ENCODE measurements at places on chromosomes 2 and 18.
A peak's percentile ranks its signal among the peaks of the same experiment; 100 is the strongest.

GRCh38 chr2:45300026-45300750 lies 290.9 kb upstream of the SIX2 start:
- DNase-seq, result no peak
- no peaks in the 10 kb centered on the region for H3K27me3 ChIP-seq
- no peaks in the 10 kb centered on the region for H3K4me1 ChIP-seq
- no peaks in the 10 kb centered on the region for H3K36me3 ChIP-seq
- H3K4me3 ChIP-seq, result no peak overlapping the region

GRCh38 chr2:232338759-232339106 lies 39.8 kb upstream of the ALPP start:
- no peaks in the 10 kb centered on the region for H3K4me1 ChIP-seq
- DNase-seq, result no peak
- H3K27me3 ChIP-seq, result no peaks in the 10 kb centered on the region
- H3K4me3 ChIP-seq, result no peak overlapping the region
- H3K36me3 ChIP-seq, result no peaks in the 10 kb centered on the region

DNA sequence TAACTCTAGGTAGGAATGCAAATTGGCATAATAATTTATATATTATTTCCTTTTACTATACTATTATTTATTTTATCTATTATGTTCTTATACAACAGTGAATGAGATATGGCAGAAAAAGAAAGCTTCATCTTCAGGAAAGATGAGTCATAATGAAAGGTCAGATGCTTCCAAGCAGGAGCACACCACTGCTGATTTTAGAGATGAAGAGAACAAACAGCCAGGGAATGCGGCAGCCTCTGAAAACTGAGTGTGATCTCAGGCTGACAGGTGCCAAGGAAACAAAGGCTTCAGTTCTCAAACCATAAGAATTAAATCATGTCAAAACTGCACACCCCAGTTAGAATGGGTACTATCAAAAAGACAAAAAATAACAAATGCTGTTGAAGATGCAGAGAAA lies 149.0 kb downstream of the CCDC178 start:
- no peak for DNase-seq
- H3K27me3 ChIP-seq, result no peaks in the 10 kb centered on the region
- no peak overlapping the region for H3K27ac ChIP-seq
- no peaks in the 10 kb centered on the region for H3K4me1 ChIP-seq
- no peaks in the 10 kb centered on the region for H3K36me3 ChIP-seq

DNA sequence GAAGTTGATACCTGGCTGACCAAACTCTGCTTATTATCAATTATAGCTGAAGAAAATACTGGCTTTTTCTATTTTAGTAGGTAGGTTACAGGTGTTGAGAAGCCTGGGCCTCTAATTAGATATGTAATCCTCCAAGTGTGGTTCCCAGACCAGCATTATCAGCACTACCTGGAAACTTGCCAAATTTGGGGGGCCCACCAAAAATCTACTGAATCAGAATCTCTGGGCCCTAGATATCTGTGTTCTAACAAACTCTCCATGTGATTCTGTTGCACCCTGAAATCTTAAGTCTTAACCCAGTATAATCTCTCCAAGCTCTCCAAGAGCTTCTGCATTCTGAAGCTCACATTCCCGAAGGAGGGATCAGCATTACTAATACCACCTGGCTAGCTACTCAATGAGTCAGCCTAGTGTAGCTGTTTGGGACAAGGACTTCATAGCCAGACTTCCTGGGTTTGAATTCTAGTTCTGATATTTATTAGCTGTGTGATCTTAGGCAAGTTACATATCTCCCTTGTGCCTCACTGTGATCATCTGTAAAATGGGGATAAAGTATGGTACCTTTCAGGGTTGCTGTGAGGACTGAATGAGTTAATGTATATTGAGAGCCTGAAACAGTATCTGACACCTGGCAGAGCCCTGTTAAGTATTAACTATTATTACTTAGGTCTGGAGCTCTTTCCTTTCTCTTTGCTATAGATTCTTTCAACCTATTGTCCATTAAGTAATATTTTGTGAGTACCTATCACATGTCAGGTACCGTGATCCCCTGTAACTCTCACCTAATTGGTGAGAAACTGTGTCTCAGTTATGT lies 94.1 kb upstream of the CD302 start:
- no peak overlapping the region for H3K4me3 ChIP-seq
- H3K27me3 ChIP-seq, result no peaks in the 10 kb centered on the region
- peaks cover 51% of the 10 kb centered on the region for H3K4me1 ChIP-seq
- DNase-seq, result peak; percentile 14
- H3K27ac ChIP-seq, result peak overlapping the region; percentile 93

- H3K27me3 ChIP-seq, result no peaks in the 10 kb centered on the region
- no peak for DNase-seq
- no peak overlapping the region for H3K27ac ChIP-seq
Measured at GRCh38 chr18:79867666-79868065, 69.9 kb downstream of the KCNG2 start.

GRCh38 chr2:172467382-172467781 lies 40.0 kb downstream of the ITGA6 start:
- no peak overlapping the region for H3K4me3 ChIP-seq
- H3K27ac ChIP-seq, result no peak overlapping the region
- peaks cover 27% of the 10 kb centered on the region for H3K4me1 ChIP-seq
- no peaks in the 10 kb centered on the region for H3K27me3 ChIP-seq

DNA sequence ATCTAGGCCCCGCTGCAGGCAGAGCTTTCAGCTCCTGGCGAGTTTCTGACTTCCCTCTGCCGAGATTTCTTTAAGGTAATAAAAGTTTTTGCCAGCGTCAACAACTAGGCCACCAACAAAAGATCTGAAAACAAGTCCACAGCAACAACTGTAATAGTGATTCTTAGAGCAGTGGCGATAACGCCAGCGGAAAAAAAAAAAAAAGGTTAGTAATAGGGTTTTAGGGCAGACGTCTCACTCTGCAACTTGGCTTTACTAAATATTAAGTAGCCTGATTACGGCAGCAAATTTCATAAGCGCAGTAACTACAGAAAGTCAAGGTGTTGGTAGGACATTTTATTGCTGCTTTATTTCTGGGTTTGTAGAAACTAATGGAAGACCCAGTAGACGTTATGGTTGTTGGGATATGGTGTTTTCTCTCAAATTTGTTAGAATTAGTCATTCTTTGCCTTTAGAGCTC lies 481 bp downstream of the SLC30A6 start:
- no peaks in the 10 kb centered on the region for H3K36me3 ChIP-seq
- peak overlapping the region; percentile 83 for H3K4me3 ChIP-seq
- H3K27me3 ChIP-seq, result no peaks in the 10 kb centered on the region
- DNase-seq, result no peak

DNA sequence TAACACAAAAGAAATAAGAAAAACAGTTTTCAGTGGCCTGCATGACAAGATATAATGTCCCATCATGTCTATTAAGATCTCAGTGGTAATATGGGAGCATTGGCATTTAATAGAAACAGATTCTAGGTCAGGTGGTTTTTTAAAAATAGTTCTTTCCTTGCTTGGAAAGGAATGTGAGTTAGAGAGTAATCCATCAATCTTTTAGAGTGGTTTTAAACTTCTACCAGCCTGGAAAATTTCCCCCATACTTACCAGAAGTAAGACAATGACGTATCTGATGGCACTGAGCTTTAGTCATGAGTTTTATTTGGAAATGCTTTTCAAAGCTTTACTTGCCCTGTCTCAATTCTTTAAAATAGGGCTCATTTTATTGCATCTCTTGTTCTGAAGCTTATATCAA lies 441.7 kb upstream of the SMIM21 start:
- no peak overlapping the region for H3K27ac ChIP-seq
- no peaks in the 10 kb centered on the region for H3K36me3 ChIP-seq
- no peaks in the 10 kb centered on the region for H3K27me3 ChIP-seq
- no peak overlapping the region for H3K4me3 ChIP-seq

DNA sequence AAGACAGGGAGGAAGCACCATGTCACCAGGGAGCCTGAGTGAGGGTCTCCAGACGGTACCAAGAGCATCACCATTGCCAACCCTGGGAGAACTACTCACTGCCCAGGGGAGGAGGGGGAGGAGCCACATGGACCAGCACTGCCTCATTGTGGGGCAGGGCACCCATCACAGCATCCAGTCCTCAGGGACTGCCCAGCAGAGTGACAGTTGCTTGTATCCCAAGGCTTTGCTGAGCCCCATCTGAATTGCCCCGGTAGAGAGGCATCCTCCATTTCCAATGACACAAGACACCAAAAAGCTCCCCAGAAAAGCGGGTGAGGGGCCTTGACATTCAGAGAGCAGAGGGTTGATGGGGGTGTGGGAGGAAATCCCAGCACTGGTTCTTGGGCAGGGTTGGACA lies 6.8 kb upstream of the CIB4 start:
- DNase-seq, result no peak
- no peak overlapping the region for H3K27ac ChIP-seq
- no peaks in the 10 kb centered on the region for H3K4me1 ChIP-seq
- no peaks in the 10 kb centered on the region for H3K36me3 ChIP-seq
- H3K4me3 ChIP-seq, result no peak overlapping the region
- peaks cover 93% of the 10 kb centered on the region for H3K27me3 ChIP-seq

GRCh38 chr2:72108121-72108520 lies 39.5 kb downstream of the CYP26B1 start:
- no peak overlapping the region for H3K4me3 ChIP-seq
- H3K4me1 ChIP-seq, result no peaks in the 10 kb centered on the region
- no peak overlapping the region for H3K27ac ChIP-seq
- DNase-seq, result no peak
- H3K36me3 ChIP-seq, result no peaks in the 10 kb centered on the region
- no peaks in the 10 kb centered on the region for H3K27me3 ChIP-seq

DNA sequence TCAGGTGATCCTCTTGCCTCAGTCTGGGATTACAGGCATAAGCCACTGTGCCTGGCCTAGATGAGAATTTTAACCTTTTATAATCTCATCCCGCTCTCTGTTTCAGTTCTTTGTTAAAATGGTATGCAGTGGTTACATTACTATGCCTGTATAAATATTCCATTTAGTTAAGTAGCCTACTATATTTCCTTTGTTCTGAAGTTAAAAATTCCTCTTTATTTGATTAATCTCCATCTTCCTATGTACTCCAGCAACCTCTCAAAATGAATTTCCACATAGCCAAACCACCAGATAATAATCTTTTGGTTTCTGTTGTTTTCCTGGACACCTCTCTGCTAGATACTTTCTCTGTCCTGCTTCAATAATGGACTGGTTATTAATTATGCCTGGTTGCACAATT lies 15.8 kb downstream of the RAB10 start:
- no peak overlapping the region for H3K27ac ChIP-seq
- DNase-seq, result no peak
- no peaks in the 10 kb centered on the region for H3K27me3 ChIP-seq
- H3K4me3 ChIP-seq, result no peak overlapping the region
- H3K4me1 ChIP-seq, result no peaks in the 10 kb centered on the region

- H3K4me3 ChIP-seq, result no peak overlapping the region
- no peaks in the 10 kb centered on the region for H3K27me3 ChIP-seq
- H3K36me3 ChIP-seq, result no peaks in the 10 kb centered on the region
- no peak for DNase-seq
Measured at GRCh38 chr2:10707831-10708230, 13.6 kb upstream of the ATP6V1C2 start.

DNA sequence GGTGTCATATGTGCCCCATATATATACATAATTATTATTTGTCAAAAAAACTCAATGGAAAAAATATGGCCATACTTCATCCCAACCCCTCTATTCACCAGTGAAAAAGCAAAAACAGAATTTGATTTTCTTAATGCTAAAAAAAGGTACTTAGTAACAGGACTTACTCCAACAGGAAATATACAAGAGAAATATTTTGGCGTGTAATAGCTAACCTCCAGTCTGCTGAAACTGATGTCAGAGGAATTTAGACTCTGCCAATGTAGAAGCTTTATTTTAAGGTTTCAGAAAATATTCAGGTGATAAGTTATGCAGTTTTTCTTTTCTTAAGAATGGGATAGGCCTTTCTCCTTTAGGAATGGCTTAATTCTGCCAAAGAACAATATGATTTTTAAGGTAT lies 72.6 kb downstream of the TMEFF2 start:
- DNase-seq, result no peak
- H3K36me3 ChIP-seq, result no peaks in the 10 kb centered on the region
- no peak overlapping the region for H3K27ac ChIP-seq
- no peaks in the 10 kb centered on the region for H3K4me1 ChIP-seq

- no peak overlapping the region for H3K4me3 ChIP-seq
- H3K36me3 ChIP-seq, result no peaks in the 10 kb centered on the region
- H3K4me1 ChIP-seq, result 0 out of 2 replicates have a peak, but pooled peaks cover 10% of the 10 kb centered on the region
- H3K27ac ChIP-seq, result no peak overlapping the region
- DNase-seq, result no peak
Measured at GRCh38 chr2:168518555-168519066, 62.5 kb downstream of the CERS6 start.

DNA sequence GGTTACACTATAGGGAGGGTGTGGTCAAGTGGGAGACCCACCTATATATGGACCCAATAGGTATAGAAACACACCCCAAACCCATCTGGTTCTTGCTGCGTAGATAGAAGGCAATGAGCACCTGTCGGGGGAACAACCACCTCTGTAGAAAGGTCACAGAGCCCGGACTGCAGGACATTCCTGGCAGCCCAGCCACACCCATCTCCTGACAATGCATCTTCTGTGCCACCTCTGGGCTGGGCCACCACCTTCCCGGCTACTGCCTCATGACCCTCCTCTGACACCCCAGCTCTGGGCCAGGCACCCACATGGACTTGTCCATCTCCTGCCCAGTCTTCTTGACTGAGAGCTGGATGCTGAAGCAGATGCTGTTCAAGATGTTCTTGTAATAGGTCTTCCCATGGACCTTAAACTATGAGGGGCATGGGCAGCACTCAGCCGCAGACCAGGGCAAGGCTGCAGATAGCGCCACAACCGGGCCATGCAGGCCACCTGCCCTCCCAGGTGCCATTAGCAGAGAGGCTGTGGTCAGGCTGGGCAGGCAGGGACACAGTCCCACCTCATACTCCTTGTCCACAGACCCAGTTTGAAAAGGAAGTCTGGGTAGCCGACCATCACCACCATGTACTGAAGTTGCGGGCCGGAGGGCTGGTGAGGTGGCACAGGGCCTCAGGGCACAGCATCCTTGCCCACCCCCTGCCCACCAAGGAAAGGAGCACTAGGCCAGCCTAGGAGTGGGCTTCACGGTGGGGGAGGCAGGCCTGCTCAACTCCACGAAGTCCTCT lies 9.3 kb downstream of the ALPG start:
- H3K27me3 ChIP-seq, result no peaks in the 10 kb centered on the region
- H3K36me3 ChIP-seq, result no peaks in the 10 kb centered on the region
- H3K4me1 ChIP-seq, result no peaks in the 10 kb centered on the region
- H3K27ac ChIP-seq, result no peak overlapping the region

Data from MM.1S (cell line).